ENCODE measurements at places on chromosomes 13 and 19.

GRCh38 chr19:19356901-19357566 is 36.4 kb downstream of the MAU2 start:
- no peak for DNase-seq

- DNase-seq = no peak
Observed at GRCh38 chr13:21759463-21759862, 88.6 kb downstream of the FGF9 start.

GRCh38 chr13:52048516-52048915 is 24.0 kb downstream of the UTP14C start:
- no peak for DNase-seq

- DNase-seq = no peak
Observed at GRCh38 chr13:106526738-106527444, 8.6 kb downstream of the EFNB2 start.

DNA sequence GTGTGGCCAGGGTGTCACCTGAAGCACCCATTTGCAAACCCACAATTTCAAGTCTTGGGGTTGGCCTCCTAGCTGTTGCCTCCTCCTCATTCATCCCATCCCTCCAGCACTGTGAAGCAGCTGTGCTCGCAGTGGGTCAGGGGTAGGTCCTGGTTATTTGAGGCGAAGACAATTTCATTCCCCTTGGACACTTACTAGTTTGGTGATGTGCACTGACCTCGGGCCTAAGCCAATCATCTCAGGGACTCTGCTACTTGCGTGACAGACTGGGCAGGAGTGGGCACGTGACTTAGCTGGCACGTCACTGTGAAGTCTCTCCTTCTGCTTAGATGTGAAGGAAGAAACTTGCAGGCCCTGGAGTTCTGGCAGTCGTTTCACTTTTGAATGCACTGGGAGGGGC is 3.5 kb upstream of the ATP11A start:
- no peak for DNase-seq

- DNase-seq = no peak
Observed at GRCh38 chr13:98665638-98665995, 86.9 kb downstream of the SLC15A1 start.

GRCh38 chr19:46578450-46578849 is 22.7 kb upstream of the CALM3 start:
- no peak for DNase-seq

DNA sequence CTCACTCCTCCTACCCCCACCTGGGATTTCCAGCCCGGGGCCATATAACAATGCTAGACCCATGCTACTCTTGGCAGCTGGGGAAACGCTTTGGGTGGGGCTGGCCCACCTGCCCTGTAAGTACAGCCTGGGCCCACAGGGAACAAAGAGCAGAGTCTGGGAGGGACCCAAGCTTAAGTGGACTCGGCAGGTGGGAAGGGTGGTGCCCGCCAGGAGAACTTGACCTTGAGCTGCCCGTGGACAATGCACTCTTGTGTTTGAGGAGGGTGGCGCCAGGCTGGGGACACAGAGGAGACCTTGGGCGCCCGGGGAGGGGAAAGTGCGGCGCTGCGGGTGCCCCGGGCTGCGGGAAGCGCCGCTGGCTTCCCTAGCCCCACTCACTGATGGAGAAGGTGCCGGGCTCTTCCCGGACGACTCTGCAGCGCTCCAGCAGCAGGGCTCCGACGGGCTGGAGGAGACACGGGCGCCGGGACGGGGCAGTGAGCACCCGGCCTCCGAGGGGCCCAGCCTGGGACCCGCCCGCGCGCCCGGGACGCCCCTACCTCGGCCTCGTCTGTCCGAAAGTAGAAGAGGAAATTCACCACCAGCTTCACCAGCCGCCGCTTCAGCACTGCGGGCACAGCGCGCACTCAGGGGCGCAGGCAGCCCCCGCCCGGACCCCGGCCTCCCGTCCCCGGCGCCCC is 607 bp downstream of the PLEKHJ1 start:
- no peak for DNase-seq

- DNase-seq = no peak
Observed at GRCh38 chr13:113506871-113507388, 16.4 kb upstream of the DCUN1D2 start.

DNA sequence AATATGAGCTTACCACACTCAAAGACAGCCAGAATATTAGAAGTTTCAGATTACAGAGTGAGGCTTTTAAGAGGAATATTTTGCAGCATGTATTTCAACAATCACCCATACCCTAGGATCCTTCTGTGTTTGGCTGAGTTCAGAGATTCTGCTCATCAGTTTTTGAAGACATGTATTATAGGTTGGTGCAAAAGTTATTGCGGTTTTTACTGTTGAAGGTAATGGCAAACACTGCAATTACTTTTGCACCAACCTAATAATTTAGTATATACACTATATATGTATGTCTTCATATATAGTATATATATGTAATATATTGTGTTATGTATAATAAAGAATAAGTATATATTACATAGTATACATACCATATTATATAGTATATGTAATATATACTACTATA is 435.1 kb downstream of the IRS2 start:
- no peak for DNase-seq

All from RWPE2 (cell line).